ENCODE measurements at places on chromosomes 4 and X. TPM values are rescaled to one million over a fixed set of nuclear protein-coding genes. Genes with fewer than 3 reads are reported as not detected.

CYBB gene
- total RNA-seq: 17.8 TPM

RHOXF2 gene
- not detected for total RNA-seq

FHDC1 gene
- total RNA-seq: 0.12 TPM

CD38 gene
- 0.74 TPM for total RNA-seq

EPGN gene
- not detected for total RNA-seq

HMGN5 gene
- 1.9 TPM for total RNA-seq

DUX4 gene
- not detected for total RNA-seq

PCDH11X gene
- not detected for total RNA-seq

RAB41 gene
- total RNA-seq: not detected

MAGEB17 gene
- not detected for total RNA-seq

SHROOM3 gene
- 35.8 TPM for total RNA-seq

USP17L28 gene
- not detected for total RNA-seq

PHEX gene
- 0.13 TPM for total RNA-seq

FRAS1 gene
- total RNA-seq: 0.12 TPM
